H9 (cell line): ENCODE measurements at places on chromosomes 4 and X. TPM values are rescaled to one million over a fixed set of nuclear protein-coding genes. Genes with fewer than 3 reads are reported as not detected.

ZAR1 gene
- total RNA-seq: 0.61 and 0.88 TPM in 2 replicates

- DNase-seq: no peak
Observed at GRCh38 chr4:154604696-154605200, 7.7 kb downstream of the FGG start.

GRCh38 chr4:93186846-93187245 lies 641.7 kb upstream of the ATOH1 start:
- DNase-seq: no peak

- no peak for DNase-seq
Observed at GRCh38 chr4:56106180-56107147, 157.7 kb downstream of the CEP135 start.

RNF4 gene
- total RNA-seq: 88.5 and 92.0 TPM in 2 replicates

DNA sequence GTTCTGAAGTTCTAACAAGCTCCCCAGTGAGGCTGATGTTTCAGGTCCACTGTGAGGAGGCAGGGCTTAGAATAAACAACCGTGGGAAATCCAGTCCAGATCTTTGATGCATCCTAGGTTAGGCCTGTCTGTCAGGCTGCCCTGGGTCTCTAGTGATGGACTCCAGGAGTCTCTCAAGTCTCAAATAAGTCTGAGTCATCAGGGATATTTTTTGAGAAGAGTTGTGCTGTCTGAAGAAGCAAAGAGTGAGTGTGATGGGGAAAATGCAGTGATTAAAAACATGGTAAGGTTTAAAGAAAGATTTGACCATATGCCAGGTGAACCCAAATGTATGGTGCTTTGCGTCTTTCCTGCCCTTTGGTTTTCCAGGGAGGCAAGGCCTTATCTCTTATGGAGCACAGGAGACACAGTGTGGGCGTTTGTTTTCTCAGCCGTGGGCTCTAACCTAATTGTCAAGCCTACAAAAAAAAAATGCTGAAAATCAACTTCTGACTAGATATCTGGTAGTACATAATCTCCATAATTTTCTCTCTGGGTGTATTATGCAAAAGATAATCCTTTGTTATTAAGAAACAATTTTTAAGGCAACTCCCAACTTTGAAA lies 100.7 kb downstream of the PTTG2 start:
- DNase-seq: no peak

FAM9C gene
- total RNA-seq: 0.09 TPM in 1 of 2 replicates, not detected in the other

- DNase-seq: no peak
Observed at GRCh38 chr4:108045687-108046024, 56.0 kb downstream of the HADH start.

DNA sequence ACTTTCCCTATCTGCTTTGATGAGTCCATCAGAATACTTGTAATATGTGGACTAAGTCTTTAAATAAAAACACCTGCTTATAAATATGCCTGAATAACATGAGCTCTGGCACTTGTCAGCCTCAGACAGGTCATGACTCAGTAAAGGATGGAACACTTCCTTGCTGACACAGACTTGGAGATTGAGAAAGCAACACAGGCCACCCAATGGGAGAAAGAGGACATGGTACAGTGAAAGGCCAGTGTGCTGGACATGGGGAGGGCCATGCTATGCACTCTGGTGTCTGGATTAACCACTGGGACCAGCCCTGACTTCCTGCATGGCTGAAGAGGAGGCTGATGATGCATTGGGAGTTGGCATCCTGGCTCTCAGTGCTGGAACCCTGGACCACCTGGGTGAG lies 149.5 kb downstream of the DHRSX start:
- DNase-seq: no peak
